ENCODE measurements at places on chromosomes 4 and X. TPM values are rescaled to one million over a fixed set of nuclear protein-coding genes. Genes with fewer than 3 reads are reported as not detected.

MRPS18C gene
- 35.3 TPM for total RNA-seq

SLC35A2 gene
- total RNA-seq: 26.7 TPM

PPP2R2C gene
- 1.2 TPM for total RNA-seq

CTBP1 gene
- 145 TPM for total RNA-seq

PABPC4L gene
- 0.37 TPM for total RNA-seq

CAPN6 gene
- total RNA-seq: 0.14 TPM
